Mononuclear cell (primary cell): ENCODE measurements at places on chromosomes 7 and 10. TPM values are rescaled to one million over a fixed set of nuclear protein-coding genes. Genes with fewer than 3 reads are reported as not detected.

Gene PPP1R3C
- total RNA-seq, result 0.21 TPM

Gene BZW2
- 21.3 TPM for total RNA-seq

Gene GIMAP5
- 102 TPM for total RNA-seq

Gene GNAI1
- total RNA-seq, result 0.73 TPM

Gene SLK
- 75.2 TPM for total RNA-seq

Gene KCNH2
- 0.94 TPM for total RNA-seq

Gene KIF11
- total RNA-seq, result 0.84 TPM

Gene GDF10
- total RNA-seq, result not detected

Gene CDK1
- 3.4 TPM for total RNA-seq

Gene PNLIPRP2
- not detected for total RNA-seq

Gene SFTPA1
- not detected for total RNA-seq

Gene AZGP1
- not detected for total RNA-seq

Gene OR2A7
- 3.6 TPM for total RNA-seq

Gene ATOH7
- not detected for total RNA-seq

Gene SEPTIN14
- not detected for total RNA-seq

Gene OLAH
- total RNA-seq, result not detected

Gene AGR2
- not detected for total RNA-seq

Gene WIPF3
- under 0.01 TPM for total RNA-seq

Gene OR2A14
- not detected for total RNA-seq

Gene GNGT1
- not detected for total RNA-seq

Gene ATE1
- total RNA-seq, result 14.9 TPM
